ENCODE measurements at places on chromosomes 12 and 14.

DNA sequence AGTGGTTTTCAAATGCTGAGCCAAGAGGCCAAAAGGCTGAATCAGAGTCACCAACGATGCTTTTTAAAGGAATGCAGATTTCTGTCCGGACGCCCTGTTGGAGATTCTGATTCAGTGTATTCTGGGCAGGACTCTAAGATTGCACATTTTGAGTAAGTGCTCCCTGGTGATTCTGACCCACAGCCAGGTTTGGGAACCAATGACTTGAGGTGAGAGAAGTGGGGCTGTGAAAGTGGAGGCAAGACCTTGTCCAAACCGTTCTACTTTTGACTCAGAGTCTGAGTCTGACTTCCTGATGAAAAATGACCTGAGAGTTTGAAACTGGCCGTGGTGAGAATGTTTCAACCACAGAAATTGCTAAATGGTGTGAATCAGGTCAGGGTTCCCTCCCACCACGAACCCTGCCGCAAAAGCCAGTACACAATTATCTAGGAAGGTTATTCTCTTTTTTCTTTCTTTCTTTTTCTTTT, 90.2 kb downstream of the NTN4 start:
- no peak for DNase-seq

GRCh38 chr14:21268617-21269251, 508 bp downstream of the HNRNPC start:
- DNase-seq, result no peak

DNA sequence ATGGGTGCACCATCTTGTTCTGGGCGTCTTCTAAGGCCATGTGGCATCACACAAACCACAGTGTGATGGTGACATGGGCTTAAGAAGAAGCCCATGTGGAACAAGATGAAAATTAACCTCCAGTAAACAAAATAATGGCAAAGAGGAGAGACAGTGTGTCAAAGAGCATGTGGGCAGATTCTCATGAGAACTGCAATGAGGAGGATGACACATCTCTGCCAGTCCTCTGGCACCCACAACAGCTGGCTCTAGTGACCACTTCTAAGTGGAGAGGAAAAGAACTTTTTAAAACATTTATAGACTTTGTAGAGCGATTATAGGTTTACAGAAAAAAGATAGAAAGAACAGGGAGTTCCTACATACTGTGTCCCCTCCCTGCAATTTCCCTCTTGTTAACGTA, 401.4 kb downstream of the ATP23 start:
- no peak for DNase-seq

- DNase-seq, result no peak
Measured at GRCh38 chr14:83461521-83461920, 1927.9 kb upstream of the SEL1L start.

DNA sequence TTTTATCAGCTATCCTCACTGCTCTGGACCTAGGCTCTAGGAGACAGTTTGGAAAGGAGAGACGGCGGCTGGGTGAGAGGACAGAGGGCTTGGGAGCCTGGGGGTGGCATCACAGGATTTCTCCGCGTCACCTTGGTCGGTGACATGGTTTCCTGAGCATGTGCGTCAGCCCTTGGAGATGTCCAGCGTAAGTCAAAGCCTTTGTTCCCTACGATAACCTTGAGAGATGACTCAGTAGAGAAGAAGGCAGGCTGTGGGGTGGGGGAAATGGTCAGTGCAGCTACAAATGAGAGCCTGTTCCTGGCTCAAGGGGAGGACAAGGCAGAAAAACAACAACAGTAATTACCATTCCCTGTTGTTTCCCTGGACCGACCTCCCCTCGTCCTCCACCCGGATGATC, 90.2 kb upstream of the TBX3 start:
- DNase-seq, result no peak

- no peak for DNase-seq
Measured at GRCh38 chr14:106605548-106606448, 1079.4 kb downstream of the TMEM121 start.

DNA sequence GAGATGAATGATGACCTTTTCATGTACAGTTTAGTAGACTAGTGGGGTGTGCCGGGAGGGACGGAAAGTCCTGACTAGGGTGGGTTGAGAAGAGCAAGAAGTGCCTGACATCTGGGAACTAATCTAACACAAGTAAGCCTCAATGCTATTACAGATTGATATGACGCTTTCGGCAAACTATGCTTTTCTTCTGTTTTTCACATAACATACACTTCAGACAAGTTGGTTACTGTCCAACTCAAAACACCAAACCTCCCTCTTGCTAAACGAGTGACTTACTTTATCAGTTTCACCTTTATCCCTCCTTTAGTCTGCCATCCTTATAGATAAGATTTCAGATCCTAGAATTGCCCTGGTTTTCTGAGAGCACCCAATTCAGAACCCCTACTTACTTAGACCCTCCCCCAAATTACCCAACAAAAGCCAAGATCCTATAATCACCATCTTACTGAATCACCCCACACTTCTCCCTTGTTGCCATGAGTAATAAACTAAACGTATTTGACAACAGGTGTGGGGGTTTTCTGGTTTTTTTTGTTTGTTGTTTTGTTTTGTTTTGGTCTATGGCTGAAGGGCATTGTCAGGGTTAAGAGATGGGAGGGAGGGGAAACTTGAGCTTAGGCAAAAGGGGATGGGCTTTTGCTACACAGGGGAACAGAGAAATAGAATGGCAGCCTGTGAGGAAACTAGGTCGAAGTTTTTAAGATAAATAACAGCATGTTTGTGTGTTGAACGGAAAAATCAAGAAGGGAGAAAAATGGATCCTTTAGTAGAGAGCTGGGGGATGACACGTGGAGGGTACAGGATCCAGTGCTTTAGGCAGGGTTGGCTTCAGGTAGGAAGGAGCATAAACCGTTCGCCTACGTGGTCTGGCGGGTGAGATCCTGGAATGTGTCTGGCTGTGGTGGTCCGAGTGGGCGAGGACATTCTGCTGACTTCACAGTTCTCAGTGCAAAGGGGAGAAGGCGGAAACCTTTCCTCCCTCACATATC, 6.1 kb upstream of the PSMA3 start:
- no peak for DNase-seq

GRCh38 chr12:90004319-90005074, 295.9 kb upstream of the ATP2B1 start:
- no peak for DNase-seq

GRCh38 chr12:19539071-19539470, 99.8 kb downstream of the AEBP2 start:
- DNase-seq, result no peak

- DNase-seq, result no peak
Measured at GRCh38 chr12:52522346-52523011, 2.3 kb upstream of the KRT5 start.

GRCh38 chr12:58034712-58035111, 93.3 kb downstream of the ATP23 start:
- no peak for DNase-seq

DNA sequence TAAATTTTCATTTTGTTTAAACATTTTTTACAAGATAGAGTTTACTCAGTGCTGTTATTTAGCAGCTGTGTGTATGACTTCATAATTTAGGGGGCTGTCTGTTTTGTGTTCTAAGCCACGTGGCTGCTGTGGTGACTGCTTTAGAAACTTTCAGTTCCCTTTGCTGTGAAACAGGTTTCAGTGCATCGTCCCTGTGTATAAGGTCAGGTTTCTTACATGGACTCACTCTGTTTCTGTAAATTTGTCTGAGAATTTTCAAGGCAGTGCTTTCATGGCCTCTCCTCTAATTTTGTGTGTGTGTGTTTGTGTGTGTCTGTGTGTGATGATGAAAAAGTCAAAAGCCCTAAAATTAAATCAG, 32.4 kb downstream of the BICD1 start:
- no peak for DNase-seq

DNA sequence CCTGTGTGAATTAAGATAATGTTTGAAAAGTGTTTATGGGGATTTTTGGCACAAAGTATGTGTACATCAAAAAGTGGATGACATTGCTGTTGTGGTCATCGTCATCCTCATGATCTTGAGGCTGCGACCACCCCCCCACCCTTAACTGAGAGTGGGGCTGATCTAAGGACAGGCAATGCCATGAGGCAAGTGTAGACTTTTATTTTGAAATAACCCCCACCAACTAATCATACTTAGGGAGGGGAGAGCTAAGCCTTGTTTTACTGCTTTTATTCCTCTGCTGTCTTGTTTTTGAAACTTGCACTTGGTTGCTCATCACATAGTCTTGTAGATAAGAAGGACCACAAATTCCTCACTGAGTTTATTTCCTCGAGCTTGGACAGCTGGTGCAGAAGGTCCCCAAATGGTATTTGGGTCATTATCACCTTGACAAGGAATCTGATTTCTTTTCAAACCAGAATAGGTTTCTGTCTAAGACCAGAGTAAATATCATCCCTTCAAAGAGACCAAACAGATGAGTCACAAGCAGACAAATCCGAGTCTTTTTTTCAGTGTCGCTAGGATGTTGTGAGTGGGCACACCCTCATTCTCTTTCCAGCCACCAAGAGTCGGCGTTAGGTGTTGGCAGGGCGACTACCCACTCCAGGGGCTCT, 23.9 kb upstream of the SMOC1 start:
- DNase-seq, result no peak

DNA sequence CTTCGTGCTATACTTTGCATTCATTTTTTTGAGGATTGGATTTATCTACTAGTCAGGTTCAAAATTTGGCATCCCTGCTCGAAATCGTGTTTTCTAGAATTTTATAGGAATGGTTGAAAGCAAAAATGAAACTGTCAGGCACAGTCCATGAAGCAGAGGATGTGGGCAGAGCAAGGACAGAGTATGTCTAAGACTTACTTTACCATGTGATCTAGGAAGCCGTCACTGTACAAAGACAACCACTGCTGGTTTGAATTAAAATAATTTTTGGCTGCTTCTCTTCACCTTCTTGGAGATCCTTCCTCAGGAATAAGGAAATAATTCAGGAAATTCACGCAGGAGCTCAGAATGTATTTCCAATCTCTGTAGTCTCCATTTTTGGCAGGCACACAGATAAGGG, 31.6 kb upstream of the SGPP1 start:
- no peak for DNase-seq

DNA sequence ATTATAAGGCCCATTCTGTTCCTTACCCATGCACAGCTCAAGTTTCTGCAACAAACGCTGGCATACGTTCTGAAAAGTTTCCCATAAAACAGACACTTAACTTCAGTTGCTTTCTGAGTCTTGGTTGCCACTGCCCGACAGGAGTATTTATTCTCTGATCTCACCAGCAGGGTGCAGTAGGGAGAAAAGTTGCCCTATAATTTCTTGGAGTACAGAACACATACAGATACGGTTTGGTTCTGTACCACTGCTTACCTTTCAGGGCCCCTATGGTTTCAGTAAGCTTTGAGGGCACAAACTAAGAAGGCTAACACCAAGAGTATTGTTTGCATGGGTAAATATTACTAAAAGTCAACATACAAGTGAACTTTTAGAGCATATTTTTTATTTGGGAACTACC, 77.9 kb downstream of the SPATA7 start:
- no peak for DNase-seq

DNA sequence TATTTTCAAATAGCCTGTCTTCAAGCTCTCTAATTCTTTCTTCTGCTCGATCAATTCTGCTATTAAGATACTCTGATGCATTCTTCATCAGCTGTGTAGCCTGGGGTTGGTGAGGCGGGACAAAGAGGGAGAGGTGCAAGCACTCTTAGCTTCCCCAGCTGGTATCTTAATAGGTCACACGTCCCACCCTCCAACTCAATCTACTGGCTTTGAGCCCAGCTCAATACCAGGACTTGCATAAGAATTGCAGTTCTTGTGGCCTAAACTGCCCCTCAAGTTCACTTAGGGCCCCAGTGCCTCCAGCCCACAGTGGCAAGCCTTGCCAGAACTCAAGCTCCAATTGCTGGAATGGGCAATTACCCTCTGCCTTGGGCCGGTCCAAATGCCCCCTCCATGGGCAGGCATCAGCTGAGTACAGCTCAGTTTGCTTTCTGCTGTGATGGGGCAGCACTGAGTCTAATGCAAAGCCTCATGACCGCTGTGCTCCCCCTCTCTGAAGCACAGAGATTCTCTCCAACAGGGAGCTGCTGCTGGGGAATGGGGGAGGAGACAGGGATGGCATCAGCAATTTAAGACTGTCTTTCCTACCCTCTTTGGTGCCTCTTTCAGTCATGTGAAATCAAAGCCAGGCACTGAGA, 5.6 kb upstream of the SPATA7 start:
- DNase-seq, result no peak

GRCh38 chr14:72906316-72906715, 12.4 kb upstream of the DPF3 start:
- no peak for DNase-seq

GRCh38 chr12:122366685-122367475, 55.6 kb downstream of the CLIP1 start:
- no peak for DNase-seq

- DNase-seq, result no peak
Measured at GRCh38 chr12:3732901-3733300, 20.0 kb downstream of the CRACR2A start.

DNA sequence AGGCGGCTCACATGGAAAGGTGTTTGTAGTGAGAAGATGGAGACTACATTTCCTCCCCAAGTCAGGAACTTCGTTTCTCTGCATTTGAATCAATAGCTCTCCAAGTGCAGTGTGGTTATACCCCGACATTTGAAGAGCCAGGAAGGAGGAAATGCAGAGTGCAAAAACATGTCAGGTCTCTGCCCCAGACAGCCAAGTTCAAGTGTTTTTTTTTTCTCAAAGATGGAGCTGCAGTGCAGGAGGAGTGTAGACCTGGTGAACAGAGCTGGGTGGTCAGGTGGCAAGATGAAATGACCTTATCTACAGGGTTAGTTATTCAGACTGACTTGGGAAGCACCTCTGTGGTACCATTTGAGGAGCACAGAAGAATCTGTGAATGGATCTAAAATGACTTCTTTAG, 21.3 kb downstream of the MLXIP start:
- DNase-seq, result no peak

DNA sequence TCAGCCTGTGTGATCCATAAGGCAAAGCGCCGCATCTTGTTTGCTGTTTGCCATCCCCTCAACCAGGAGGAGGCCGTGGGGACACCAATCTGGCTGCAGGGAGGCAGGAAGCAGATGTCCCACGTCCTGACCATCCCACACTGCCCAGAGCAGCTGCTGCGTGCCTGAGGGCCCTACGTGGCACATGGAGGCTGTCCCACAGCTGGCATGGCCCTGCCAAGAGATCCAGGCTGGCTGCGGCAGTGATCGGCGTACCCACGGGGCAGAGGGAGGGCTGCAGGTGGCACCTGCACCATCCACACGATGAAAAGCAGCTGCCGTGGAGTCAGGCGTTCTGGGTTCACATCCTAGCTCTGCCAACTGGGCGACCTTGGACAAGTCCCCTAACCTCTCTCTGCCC, 42.0 kb downstream of the NCOR2 start:
- DNase-seq, result no peak

DNA sequence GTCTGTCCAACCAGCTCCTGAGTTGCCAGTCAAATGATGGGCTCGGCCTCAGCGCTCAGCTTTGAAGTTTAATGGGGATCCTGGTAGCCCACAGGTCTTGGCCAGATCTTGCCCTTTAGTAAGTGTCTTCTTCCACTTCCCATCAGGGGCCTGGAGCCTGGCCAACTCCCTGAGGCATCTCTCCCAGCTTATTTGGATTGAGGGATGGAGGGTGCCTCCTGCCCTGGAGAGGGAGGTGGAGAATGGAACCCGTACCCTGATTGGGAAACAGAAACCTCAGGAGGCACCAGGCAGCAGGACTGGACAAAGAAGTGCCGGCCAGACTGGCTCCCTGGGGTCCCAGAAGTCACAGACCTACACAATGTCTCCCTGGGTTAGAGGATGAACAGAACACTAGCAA, 40.5 kb upstream of the LTBP2 start:
- DNase-seq, result no peak

Measured in posterior cingulate gyrus (tissue), 11 donors.